ENCODE measurements at places on chromosomes 6 and 20.
A peak's percentile ranks its signal among the peaks of the same experiment; 100 is the strongest.

DNA sequence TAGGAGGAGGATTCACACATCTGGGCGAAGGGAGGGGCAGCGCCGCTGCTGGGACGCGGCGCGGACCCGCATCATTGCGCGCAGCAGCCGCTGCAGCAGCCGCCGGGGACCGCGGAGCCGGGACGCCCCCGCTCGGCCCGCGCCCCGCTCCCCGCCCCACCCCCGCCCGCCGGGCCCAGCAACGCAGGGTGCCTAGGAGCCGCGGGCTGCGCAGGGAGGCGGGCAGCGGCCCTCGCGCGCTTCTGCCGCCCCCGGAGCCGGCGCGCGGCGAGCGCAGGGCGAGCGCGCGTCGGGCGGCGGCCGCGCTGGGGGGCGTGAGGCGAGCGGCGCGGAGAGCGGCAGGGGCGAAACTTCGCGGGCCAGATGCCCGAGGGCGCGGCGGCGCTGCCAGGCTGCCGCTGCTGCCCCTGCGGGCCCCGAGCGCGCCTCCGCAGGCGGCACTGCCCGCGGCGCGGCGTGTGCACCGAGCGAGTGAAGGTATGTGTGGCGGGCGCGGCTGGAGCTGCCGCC lies at the start of gene NKAIN2:
NKAIN2 (plus strand) TSS at position 362 of the 510 bp plus-strand sequence.
- DNase-seq = no peak

- DNase-seq = no peak
Measured at GRCh38 chr6:167426651-167427050, 101.8 kb downstream of the TTLL2 start.

DNA sequence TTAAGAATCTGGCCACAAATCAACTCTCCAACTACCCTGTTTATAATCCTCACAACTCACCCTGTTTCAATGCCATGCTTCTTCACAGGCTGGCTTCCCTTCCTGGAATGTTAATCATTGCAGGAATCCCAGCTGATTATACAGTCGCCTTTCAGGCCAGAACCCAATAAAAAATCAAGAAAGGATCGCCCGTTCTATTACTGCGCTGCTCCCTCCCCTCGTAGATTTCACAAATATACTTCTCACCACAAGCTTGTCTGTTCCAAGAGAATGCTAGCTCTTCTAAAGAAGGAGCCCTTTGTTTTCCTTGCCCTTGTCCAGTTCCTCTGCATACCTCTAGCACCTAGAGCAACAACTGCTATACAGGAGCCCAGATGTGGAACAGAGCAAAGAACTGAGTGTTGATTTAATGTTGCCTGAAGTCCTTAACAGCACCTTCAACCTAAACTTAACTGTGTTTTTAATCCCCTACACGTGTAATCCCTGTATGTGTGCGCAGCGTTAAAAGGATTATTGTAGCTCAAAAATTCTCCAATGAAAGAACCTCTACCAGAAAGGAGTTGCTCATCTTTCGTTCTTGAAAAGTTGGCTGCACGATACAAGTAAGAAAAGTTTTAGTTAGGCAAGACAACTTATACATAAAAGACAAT lies 988 bp downstream of the ECHDC1 start:
- peak; percentile 50 for DNase-seq

DNA sequence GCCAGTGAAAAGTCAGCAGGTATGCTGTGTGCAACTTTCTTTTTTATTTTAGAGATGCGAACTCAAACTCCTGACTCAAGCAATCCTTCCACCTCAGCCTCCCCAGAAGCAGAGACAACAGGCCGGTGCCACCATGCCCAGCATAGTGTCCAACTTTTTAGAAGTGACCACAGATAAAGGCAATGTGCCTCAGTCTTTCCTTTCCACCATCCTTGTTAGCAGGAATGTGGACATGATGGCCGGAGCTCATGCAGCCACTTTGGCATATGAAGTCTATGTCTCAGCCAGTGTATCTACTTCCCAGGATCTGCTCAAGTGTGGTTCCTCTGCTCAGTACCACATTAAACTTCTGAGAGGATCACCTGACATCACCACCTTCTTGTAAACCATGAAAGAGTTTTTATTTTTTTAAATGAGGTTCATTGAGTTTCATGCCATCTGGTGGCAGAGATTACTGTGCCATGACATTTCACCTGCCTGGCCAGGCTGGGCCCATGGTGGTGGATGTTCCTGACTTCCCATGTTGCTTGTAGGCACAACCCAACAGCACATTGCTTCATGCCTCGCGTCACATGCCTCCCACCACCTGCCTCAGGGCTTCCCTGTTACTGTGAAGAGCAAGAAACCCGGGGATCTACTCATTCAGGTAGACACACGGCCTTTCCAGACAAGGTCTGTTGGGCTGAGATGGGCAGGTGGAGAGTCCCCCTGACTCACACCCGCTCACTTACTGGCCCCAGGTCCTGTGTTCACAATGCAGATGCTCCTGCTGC lies 216.5 kb downstream of the LY86 start:
- no peak for DNase-seq

DNA sequence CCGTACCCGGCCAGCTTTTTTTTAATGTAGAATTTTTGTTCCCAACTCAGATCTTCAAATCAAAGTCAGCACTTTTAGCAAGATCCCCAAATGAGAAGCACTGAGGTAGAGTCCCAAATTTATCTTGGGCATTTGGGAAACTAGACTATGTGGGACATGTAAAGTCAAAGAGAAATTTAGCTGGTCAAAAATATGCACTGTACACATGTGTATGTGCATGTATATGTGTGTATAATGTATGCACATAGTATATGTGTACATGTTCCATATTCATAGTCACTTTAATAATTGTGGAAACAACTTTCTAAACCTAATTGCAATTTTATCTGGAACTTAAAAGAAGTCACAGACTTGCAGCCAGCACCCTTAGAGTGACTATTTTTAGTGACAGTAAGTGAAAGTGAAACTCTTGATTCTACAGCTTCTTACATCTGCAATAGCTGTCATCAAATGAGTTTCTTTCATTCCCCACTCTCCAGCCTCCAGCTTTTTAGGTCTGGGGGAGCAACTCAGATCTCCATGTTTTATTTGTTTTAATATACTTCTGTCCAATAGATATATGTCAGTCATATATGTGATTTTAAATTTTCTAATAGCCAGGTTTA lies 53.6 kb downstream of the CDC40 start:
- peak; percentile 66 for DNase-seq

DNA sequence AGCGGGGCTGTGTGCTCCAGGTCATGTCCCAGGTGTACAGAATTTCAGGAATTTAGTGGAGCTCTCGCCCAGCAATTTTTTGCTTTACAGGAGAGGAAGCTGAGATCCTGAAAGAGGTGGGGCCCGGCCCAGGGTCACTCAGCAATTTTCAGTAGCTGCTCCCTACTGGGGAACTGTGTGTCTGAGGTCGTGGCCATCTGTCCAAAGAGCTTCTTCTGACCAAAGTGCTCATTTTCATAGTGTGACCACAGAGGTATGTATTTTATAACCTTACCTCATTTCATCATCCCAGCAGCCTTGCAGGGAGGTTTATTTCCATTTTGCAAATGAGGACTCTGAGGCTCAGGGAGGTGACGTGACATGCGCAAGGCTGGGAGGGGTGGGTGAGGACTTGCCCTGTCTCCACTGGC lies 46.3 kb downstream of the FAM209B start:
- DNase-seq = no peak

DNA sequence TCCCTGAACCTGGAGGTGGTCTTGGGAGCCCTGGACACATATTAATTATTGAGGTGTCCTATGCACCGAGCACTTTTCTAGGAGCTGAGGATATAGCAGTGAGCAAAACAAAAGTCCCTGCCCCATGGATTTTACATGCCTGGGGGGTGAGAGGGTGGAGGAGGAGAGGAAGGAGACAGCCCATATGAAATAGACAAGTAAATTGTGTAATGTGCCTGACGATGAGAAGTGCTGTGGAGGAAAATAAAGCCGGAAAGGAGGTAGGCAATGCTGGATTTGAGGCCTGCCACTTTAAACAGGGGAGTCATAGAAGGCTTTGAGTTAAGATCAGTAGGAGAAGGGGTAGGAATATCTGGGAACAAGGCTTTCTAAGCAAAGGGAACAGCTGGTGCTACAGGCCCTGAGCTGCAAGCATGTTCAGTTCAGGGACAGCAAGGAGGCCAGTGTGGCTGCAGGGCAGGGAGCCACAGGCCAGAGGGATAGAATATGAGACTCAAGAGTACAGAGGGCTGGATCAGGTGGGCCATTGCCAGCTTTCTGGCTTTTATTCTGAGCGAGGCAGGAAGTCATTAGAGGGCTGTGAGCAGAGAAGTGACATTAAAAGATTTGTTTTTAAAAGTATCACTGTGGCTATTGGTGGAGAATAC lies 19.1 kb upstream of the MYLIP start:
- no peak for DNase-seq

DNA sequence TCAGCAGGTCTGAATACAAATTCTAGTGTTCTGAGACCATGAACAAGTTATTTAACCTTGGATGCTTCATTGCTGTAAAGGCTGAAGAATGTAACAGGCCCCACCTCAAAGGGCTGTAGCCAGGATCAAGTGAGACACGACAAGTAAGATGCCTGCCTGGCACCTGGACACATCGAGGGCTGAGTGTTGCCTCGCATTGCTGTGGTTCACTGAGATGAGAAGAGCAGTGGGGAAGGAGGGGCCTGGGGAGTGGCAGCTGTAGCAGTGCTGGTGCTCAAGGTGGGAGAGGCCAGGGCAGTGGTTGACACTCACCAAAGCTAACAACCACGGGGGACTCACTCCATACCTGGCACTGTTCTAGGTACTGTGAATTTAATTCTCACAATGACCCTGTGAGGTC lies 187.8 kb downstream of the KIF16B start:
- DNase-seq = no peak

GRCh38 chr6:49325891-49326290 lies 137.2 kb downstream of the MMUT start:
- DNase-seq = peak; percentile 22

DNA sequence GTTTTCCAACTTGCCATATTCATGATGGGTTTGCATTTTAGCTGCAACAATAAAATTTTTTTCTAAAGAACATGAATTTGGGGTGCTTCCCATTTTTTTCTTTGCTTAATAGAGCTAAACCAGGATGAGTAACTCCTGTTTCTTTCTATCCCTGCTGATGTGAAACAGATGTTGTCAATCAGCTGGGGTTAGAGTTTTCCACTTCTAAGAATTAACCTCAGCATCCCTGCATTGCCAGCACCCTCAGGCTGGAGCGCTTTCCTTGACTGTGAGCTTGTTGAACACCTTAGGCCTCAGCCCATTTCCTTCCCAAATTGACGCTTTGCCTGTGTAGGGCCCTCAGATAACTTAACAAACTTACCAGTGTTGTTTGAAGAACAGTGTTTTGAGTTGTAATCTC lies 74.5 kb downstream of the PTPN1 start:
- no peak for DNase-seq

- DNase-seq = no peak
Measured at GRCh38 chr6:3265671-3266070, 6.9 kb downstream of the PSMG4 start.

DNA sequence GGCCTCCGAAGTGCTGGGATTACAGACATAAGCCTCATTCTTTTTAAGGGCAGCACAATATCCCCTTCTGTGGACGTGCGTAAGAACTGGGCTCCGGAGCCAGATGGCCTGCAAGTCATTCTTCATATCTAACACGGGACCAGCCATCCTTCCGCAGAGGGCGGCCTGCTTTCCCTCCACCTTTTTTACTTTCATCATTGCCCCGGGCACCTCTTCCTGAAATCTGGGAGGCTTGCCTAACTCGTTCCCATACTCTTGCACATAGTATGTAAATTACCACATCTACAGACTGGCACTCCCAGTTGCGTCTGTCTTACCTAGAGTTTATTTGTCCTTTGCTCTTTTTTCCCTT lies 29.9 kb upstream of the SLC23A2 start:
- no peak for DNase-seq

DNA sequence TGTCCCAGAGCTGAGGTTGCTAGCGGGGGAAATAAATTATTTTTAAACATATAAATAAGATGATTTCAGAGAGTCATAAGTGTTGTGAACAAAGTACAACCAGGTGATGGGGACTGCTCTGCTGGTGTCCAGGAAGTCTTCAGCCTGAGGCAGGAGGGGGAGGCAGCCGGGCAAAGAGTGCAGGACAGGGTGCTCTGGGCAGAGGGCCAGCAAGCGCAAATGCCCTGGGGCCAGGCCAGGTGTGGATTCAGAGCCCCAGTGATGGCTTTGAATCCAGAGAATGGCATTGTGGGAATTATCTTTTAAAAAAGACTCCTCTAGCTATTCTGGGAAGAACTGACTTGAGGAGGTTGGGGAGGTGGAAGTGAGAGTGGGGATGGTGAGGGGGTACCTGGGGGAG lies 1.6 kb downstream of the CLPSL1 start:
- no peak for DNase-seq

DNA sequence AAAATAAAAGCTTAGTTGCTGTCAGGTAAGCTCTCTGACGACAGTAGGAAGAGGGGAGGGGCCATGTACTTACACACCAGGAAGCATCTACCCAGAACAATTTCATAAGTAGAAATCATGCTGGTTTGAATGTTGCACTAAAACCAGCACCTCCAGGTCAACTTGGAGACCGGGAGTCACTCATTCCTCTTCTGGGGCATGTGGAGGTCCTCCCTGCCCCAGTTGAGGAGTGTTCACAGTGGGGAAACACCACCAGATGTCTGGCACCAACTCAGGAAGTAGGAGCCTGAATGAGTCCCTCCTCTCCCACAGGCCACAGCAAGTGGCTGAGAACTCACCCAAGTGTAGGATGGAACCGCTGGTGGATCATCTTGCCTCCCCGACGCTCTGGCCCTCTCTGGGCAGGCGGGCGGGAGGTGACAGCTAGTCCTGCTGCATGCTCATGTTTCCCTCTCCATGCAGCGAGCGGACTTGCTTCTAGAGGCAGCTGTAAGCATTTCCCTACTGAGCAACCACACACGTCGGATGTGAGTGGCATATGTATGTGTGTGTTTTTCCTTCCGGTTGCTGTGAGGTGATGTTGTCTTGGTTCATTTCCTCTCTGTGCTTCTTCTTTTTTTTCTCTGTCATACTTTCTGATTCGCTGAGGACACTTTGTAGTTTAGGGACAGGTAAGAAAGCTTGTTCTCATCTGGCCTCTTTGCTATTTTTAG lies 149.5 kb upstream of the NEDD9 start:
- DNase-seq = no peak

DNA sequence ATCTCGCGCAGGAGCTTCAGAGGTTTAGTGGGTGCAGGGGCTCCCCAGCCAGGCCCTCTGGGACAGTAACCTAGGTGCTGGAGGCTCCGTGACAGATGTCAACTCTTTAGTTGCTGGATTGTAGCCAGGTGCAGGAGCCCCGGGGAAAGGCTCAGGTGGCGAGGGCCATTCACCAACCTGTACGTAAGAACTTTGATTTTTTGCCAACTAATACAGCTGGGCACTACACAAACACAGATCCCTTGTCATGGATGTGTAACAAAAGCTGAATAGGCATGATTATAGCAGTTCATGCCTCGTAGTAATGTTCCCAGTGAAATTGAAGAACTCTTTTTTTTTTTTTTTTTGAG lies 82.6 kb downstream of the CDC5L start:
- no peak for DNase-seq

- DNase-seq = no peak
Measured at GRCh38 chr6:106534564-106534982, 94.7 kb downstream of the RTN4IP1 start.

GRCh38 chr6:53361549-53362031 lies 12.8 kb upstream of the ELOVL5 start:
- DNase-seq = no peak

- DNase-seq = no peak
Measured at GRCh38 chr20:2509794-2510193, 1.1 kb upstream of the ZNF343 start.
